Astrocyte of the hippocampus (primary cell): ENCODE measurements at places on chromosomes 5 and 9.

DNA sequence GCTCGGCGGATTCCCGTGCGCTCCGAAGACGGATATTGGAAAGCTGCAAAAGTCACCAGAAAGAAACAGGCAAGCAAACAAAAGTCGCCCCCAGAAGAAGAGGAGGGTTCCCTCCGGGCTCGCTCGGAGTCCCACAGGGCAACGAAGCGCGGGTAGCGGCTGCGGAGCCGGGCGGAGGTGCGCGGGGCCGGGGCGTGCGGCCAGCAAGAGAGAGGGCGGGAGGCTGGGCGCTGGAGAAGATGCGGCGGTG lies at the start of gene FBN2:
FBN2 (minus strand) TSS at position 246 of the 250 bp plus-strand sequence. CDS start 642 bp downstream, outside the sequence.
- DNase-seq: no peak

DNA sequence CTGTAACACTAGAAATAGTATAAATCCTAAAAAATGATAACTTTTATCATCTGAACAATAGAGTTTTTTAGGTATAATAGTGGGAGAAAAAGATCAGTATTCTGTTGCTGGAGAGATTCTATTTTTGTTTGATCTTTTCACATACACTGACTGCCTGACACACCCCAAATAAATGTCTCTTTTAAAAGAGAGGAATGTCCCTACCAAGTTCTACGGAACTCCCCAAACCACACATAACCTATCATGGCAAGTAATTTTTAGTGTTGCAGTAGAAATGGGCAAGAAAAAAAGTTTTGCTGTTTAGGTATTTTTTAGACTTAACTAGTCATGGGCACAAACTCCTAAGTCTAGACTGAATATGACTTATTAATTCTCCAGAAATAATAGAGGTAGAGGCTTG lies 139.1 kb downstream of the ELAVL2 start:
- DNase-seq: peak; percentile 30

DNA sequence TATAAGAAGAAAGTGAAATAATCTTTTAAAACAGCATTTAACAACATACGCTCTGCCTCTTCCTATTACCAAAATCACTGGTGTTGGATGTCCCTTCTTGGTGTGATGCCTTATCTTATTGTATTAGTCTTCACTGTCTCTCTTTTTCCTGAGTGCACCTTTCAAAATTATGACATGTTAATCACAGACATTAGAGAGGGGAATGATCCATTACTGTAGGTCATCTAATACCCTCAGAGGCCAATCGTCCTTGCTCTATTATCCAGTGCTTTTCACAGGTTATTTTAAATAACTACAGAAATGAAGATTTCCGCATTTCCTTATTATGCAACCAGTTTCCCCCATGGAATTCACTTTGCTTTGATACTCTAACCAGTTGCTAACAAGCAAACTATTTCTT lies 1292.7 kb downstream of the MAT2B start:
- no peak for DNase-seq

GRCh38 chr9:16175461-16175860 lies 622.6 kb downstream of the CCDC171 start:
- no peak for DNase-seq

- DNase-seq: no peak
These were observed 24.8 kb upstream of the DAB2 start for GRCh38 chr5:39449591-39449990.

DNA sequence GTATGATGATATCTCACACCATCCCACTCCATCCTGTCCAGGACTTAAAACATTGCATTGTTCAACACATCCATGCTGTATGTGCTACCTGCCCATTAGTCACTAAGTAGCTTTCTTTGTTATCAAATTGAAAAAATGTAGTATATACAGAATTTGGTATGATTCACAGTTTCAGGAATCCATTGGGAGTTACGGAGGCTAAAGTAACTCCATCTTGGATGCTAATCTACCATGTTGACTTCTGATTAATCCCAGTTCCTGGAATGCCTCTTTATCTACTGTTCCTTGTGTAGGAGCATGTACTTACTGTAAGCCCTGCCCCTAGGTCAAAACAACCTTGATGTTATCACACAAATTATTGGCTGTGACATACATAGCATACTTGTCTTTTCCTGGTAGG lies 38.9 kb upstream of the FOXB2 start:
- DNase-seq: peak; percentile 7

DNA sequence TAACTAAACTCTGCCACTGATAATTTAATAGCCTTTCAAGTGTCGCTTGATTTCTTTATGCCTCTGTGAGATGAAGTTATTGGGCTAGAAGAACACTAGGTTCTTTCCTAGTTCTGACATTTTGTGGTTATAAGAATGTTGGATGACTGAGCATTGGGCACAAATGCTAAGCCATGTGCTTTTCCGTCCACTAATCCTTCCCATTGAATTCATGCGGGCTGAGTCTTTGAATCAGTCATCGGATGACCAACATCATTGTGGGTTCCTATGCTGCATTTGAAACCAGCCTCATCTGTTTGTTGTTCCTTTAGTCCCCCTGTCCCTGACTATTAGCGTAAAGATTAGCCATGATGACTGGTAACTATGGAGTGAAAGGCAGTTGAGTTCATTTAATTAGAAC lies 58.5 kb downstream of the ALDH1A1 start:
- DNase-seq: peak; percentile 97

DNA sequence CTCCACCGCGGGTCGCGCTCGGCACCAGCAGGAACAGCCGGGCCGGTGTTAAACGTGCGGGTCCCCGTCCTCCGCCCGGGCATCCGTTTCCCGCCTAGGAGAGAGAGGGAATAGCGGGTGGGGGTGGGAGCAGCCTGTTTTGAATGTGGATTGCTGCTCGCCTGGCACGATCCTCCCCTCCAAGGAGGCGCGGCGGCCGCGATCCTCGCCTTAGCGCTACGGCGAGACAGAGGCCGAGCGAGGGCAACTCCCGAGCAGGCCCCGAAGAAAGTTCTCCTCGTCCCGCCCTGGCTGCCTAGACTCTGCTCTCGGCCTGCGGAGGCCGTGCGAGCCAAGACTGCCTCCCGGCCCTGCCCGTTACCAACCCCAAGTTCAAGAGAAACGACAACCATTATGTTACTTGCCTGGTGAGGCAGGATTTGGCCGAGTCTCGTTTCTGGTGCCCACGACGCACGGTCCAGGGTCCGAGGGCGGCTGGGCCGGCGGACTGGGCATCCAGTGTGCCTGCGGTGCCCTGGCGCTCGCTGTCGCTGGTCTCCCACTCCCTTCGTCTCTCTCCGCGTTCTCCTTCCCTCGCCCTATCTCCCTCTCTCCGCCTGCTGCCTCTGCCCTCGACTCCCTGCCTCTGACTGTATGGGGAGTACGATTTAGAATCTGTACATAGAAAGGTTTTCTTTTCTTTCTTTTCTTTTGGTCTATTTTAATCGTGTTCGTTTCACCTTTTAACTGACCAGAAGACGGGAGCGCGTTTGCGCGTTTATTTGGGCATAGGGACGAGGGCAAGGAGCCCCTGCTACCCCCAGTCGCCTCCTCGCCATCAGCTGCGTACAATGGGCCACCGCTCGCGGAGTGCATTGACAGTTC lies 724 bp downstream of the NR2F1-AS1 start:
- peak; percentile 76 for DNase-seq

DNA sequence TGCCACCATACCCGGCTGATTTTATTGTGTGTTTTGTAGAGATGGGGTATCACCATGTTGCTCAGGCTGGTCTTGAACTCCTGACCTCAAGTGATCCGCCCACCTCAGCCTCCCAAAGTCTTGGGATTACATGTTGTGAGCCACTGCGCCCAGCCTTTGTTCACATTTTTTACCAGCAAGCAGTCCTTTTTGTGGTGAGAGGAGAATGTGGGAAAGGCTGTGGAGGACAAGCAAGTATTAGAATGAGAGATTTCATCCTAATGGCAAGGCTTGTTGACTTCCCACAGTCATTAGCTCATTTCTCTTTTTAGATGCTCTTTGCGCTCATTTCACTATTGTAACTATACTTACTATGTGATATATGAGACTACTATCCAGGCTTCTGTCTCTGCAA lies 6.1 kb downstream of the IL31RA start:
- DNase-seq: peak; percentile 24

DNA sequence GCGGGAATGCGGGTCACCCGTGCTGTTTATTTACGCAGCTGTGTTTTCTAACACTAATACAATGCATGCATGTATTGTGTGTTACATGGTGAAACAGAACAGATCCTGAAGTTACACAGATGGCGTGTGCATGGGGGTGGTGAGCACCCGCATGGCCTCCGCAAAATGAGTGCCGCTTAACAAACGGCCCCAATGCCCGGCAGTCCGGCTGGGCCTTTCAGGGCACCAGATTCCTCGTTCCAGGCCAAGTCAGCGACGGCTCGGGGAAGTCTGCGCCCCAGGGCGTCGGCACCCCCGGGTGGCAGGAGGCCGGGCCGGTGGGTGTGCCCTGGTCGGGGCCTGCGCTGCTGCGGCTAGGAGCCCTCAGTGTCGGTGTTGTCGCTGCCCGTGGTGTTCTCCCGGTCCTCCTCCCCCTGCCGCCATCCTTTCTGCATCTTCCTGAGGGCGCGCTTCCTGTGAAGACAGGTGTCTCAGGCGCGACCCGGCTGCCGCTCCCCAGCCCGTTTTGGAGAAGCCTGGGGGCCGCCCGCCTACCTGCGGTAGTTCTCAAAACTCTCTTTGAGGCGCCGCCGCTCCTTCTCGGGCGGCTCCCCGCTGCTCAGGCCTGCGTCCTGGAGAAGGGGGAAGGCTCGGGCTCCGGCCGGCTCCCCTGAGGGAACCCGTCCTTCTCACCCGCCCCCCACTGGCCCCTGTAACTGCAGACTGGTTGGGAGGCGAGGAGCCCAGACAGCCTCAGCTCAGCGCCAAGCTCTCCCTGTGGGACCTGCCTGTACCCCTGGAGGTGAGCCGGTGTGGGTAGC lies 605 bp upstream of the DNLZ start:
- no peak for DNase-seq

- DNase-seq: peak; percentile 8
These were observed 1738.8 kb downstream of the EFNA5 start for GRCh38 chr5:105931881-105932421.

DNA sequence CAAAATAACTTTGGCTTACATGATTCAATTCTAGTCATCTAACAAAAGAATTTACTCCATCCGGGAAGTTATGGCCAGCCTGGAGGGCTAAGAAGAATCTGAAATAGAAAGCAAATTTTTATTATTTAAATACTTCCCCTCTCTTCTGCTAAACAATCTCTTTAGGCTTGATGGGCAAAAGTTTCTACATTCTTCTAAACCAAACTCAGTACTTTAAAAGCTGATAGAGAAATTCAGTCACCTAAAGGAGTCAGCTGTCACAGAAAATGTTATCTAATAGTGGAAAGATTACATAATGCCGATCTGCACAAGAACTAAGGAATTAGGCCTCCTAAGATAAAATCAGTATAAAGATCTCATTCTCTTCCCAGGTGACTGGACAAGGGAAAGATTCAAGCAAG lies 32.4 kb downstream of the GNAQ start:
- no peak for DNase-seq

DNA sequence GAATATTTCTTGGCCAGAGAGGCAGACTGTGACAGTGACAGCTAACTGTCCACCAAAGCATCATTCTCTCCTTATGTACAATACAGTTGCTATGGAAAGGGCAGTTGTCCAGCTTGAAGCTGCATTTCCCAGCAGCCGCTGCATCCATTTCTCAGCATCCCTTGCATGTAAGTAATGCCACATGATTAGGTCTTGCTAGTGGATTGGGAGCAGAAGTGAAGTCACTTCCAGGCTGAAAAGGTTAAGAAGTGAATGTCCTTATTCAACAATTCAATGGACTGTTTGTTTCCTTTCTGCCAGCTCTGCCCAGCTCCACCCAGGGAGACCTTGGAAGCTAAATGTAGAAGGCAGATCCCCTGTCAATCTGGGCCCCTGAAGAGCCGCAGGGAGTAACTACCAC lies 26.1 kb upstream of the RETREG1 start:
- DNase-seq: no peak

DNA sequence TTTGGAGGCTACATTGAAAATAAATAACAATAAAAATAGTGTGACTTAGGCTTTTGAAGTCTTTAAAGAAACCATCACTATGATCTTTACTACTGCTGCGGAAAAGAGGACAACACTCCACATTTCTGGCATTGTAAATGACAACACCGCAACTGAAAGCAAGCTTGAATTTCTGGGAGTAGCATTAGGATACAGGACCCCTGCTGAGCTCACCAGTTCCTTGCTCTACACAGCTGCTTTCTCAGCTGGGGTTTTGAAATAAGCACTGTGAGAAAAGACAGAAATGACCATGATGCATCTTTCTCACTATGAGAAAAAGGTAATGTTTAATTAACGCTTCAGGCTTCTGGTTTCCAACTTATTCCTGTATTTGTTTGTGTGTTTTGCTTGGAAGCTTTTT lies 168.0 kb downstream of the TAF11L14 start:
- DNase-seq: peak; percentile 33

- peak; percentile 54 for DNase-seq
These were observed 25.8 kb upstream of the FRRS1L start for GRCh38 chr9:109192732-109193361.

- DNase-seq: no peak
These were observed 288.7 kb downstream of the ZSWIM6 start for GRCh38 chr5:61620699-61621182.

GRCh38 chr5:174058433-174059122 lies 13.1 kb downstream of the NSG2 start:
- DNase-seq: no peak

- no peak for DNase-seq
These were observed 18.1 kb downstream of the TCF7 start for GRCh38 chr5:134132372-134133187.

GRCh38 chr5:166695326-166695725 lies 1596.1 kb upstream of the WWC1 start:
- DNase-seq: no peak

DNA sequence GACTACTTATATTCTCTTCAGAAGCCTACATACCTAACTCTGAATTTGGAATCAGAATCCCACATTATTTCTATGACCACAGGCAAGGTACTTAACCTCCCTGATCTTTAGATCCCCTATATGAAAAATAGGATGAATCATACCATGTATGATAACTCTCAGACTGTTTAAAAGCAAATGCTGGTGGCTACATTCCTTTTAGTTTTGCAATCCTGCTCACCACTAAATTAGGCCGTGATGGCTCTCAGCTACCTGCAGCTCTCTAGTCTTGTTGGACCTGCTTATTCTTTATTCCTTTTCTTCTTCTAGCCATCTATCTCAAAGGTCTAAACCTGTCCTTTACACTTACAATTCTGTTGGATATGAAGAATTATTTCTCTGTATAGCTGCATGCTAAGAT lies 303.4 kb upstream of the ATP10B start:
- no peak for DNase-seq

DNA sequence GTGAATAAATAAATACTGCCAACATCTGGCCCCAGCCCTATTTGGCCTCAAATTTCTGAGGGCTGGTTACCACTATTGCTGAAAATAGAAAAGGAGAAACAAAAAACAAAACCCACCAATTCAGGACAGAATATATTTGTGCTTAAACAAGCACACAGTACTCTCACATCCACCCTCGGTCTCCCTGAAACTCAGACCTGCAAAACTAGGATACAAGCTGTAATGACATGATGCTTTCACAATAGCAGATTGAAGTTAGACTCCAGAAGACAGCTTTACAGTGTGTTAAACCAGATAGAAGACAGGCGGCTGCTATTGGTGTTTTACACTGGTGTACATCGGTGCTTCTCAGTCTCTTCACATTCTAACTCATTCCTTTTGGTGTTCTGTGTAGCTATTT lies 214.9 kb upstream of the DMRT1 start:
- DNase-seq: no peak

- peak; percentile 68 for DNase-seq
These were observed 101.6 kb upstream of the SPRY4 start for GRCh38 chr5:142426129-142427014.

GRCh38 chr5:143354025-143354424 lies 49.5 kb downstream of the NR3C1 start:
- DNase-seq: peak; percentile 60
